ENCODE measurements at places on chromosomes 1 and 21.

- DNase-seq: no peak
Measured at GRCh38 chr1:107707111-107707510, 257.9 kb downstream of the VAV3 start.

- no peak for DNase-seq
Measured at GRCh38 chr1:183106746-183107145, 79.3 kb upstream of the LAMC2 start.

DNA sequence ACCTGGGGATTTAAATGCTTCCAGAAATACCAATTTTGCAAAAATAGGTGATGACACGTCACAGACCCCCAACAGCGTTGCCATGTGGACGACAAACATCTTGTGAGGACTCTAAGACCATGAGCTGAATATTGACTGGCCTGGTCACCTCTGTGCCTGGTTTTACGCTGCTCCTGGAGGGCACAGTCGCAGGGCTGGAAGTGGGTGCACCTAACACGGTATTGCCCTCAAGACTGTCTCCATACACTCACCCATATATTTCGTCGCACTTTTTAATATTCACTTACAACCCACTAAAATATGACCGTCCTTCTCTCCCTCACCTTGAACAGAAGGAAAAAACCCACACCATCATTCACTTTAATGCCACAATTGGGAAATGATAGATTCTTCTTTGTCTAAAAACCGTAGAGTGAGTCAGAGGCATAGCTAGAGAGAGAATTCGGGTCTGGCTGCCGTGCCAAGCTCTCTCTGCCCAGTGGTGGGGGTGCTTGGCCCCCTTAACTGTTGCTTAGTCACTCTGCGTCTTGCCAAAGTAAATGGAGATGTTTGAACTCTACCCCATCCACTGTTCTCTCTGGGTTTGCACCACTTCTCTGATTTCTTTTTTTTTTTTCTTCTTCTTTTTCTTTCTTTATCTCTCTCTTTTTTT, 40.8 kb upstream of the UTS2 start:
- DNase-seq: no peak

DNA sequence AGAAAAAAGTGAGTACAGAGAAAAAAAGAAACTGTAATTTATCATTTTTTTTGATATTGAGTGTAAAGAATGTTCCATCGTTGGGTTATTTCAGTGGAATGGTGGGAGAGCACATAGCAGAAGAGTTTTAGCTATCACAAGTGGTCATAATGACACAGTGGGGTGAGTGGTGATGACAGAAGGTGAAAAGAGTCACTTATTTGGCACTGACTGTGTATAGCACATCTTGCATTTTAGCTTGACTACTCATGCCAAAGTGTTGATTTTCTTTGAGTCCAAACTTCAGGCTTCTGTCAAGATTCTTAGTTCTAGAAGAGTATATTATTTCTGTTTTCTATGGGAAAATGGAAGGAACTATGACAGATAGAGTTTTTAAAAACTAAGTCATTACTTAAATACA, 261.2 kb downstream of the GRIK1 start:
- DNase-seq: no peak

DNA sequence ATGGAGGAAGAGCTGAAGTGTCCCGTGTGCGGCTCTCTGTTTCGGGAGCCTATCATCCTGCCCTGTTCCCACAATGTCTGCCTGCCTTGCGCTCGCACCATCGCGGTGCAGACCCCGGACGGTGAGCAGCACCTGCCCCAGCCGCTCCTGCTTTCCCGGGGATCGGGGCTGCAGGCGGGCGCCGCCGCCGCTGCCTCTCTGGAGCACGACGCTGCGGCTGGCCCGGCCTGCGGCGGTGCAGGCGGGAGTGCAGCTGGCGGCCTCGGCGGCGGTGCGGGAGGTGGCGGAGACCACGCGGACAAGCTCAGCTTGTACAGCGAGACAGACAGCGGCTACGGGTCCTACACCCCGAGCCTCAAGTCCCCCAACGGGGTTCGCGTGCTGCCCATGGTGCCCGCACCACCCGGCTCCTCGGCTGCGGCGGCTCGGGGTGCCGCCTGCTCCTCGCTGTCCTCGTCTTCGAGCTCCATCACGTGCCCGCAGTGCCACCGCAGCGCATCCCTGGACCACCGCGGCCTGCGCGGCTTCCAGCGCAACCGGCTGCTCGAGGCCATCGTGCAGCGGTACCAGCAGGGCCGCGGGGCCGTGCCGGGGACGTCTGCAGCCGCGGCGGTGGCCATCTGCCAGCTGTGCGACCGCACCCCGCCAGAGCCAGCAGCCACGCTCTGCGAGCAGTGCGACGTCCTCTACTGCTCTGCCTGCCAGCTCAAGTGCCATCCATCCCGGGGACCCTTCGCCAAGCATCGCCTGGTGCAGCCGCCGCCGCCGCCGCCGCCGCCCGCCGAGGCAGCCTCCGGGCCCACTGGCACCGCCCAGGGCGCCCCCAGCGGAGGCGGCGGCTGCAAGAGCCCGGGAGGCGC, 1.3 kb downstream of the TRIM67 start:
- DNase-seq: no peak

GRCh38 chr1:43334453-43335205, 3.0 kb upstream of the MPL start:
- DNase-seq: no peak

DNA sequence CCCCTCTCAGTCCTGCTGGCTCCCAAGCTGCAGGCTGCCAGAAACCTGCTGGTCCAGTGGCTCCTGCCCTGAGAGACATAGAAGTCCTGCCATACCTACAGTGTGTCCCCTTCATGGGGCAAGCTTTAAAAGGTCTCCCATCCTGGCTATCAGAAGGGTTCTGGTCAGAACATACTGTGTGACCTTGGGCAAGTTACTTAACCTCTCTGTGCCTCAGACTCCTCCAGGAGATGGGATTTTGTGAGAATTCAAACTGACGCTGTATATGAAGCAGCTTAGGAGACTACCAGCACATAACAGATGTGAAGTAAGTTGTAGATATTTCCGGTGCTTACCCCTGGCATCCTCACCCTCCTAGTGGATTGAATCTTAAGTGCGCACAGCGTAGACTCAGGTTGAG, 8.7 kb upstream of the GJB5 start:
- DNase-seq: no peak

- peak; percentile 82 for DNase-seq
Measured at GRCh38 chr1:2049718-2050431, at the start of gene PRKCZ. Gene PRKCZ (plus strand): TSS chr1:2050411. CDS start chr1:2050631, 220 bp downstream.

DNA sequence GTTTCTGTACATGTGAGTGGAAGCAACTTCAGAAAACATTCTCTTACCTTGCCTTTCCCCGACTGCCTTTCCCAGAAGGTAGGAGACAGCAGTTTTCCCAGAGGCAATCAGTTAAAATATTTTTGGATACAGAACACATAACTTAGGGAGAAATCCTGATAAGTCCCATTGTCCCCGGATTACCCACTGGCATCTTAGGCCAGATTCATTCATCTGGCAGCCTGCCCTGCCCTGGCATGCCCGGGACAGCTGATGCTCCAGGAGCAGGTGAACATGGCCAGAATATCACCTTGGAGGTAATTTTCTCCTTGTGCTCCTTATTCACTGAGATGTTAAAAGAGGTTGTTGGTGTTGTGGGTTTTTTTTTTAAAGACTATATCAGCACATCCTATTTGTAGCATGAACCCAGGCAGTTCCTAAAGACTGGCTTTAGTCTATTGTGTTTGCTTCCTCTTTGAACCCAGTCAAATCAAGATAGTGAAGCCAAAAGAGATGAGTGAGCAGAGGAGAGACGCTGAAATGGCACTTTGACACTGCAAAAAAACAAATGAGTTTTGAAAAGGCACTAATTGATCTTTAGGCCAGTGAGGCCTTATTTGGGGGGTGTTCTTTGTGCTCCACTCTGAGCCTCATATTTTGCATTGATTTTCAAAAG, 139.6 kb downstream of the PLPP3 start:
- no peak for DNase-seq

DNA sequence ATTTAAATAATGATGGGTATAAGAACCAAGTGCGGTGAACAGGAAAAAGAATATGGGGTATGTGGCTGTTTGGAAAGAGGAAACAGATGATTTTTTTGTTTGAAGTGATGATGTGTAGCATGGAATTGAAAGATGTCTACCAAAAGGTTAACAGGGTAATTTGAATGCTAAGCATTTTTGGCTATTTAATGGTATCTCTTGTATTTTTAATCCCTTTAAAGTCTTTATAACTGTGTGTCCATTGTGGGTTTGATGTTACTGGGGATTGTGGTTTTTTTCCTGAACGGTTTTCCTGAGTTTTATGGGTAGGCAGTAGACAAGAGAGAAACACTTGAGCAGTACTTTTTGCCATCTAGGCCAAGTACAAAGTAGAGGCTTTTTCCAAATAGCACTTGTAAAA, 63.2 kb downstream of the PRDM2 start:
- no peak for DNase-seq

- no peak for DNase-seq
Measured at GRCh38 chr21:38507374-38507942, 9.2 kb upstream of the ERG start.

- DNase-seq: no peak
Measured at GRCh38 chr21:31173881-31174555, 135.7 kb upstream of the KRTAP19-8 start.

DNA sequence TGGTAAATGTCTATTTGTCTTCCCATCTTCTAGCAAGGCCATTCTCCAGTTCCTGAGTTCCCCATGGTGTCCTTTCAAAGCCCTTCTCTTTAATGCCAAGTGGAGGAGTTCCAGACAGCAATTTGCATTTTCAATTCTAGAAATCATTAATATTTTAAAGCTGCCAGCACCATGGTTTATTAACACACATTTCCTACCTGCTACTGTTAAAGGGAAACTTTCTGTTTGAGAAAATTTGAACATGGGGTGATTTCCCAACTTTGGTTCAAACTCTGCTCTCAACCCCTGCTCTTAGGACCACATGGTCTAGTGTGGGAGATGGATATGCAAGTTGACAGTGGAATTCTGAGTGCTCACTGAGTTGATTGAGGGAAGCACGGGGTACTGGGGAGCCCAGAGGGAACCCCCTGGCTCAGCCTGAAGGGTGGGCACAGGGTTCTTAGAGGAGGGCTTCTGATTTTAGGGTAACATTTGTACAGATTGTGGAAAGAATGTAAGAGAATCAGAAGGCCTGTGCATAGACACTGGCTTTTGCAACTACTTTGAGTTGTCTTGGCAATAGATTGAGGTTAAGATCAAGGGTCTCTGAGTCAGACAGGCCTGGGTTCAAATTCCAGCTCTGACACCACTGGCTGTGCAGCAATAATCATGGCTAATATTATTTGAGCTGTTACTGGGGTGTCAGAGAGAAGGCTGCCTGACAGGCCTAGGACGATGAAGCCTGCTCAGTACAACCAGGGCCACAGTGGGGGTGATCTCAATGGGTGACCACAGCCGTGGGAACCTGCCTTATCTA, 97.8 kb downstream of the BEND5 start:
- DNase-seq: no peak

DNA sequence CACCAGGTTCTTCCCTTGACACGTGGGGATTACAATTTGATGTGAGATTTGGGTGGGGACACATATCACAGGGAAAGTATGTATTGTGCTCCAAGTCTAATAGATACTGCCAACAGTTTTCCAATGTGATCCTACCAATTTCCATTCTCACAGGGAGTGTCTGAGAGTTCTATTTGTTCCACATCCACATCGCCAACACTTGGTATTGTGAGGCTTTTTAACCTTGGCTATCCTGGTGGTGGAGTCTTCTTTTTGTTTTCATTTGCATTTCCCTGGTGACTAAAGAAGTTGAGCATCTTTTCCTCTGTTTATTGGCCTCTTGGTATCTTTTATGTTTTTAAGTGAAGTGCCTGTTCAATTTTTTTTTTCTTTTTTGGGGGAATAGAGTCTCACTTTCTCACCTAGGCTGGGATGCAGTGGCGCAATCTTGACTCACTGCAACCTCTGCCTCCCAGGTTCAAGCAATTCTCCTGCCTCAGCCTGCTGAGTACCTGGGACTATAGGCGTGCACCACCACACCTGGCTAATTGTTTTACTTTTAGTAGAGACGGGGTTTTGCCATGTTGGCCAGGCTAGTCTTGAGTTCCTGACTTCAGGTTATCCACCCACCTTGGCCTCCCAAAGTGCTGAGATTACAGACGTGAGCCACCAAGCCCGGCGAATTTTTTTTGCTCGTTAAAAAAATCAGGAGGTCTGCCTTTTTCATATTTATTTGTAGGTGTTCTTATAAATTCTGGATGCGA, 15.9 kb upstream of the PADI1 start:
- DNase-seq: no peak

- DNase-seq: no peak
Measured at GRCh38 chr21:38134084-38134873, 122.5 kb upstream of the KCNJ15 start.

- no peak for DNase-seq
Measured at GRCh38 chr1:98028800-98029199, 108.0 kb upstream of the DPYD start.

DNA sequence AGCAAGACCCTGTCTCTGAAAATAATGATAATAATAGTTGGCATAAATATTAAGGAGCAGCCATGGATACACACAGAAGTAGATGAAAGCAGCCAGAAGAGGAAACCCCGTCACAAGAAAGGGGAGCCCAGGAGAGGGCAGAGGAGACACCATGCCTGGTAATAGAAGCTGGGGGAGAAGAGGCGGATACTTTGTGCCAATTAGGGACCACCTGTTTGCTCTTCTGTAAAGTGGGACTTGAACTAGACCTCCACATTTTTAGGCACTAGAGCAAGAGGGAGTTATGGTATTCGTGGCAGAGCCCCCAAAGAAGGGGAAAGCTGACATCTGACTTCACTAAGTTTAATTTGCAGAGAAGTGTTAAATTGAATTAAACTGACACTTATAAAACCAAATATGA, 12.5 kb downstream of the CELA2B start:
- no peak for DNase-seq

- no peak for DNase-seq
Measured at GRCh38 chr1:200887772-200888348, 6.8 kb upstream of the INAVA start.

GRCh38 chr1:44019466-44019948, 11.8 kb downstream of the SLC6A9 start:
- DNase-seq: no peak

DNA sequence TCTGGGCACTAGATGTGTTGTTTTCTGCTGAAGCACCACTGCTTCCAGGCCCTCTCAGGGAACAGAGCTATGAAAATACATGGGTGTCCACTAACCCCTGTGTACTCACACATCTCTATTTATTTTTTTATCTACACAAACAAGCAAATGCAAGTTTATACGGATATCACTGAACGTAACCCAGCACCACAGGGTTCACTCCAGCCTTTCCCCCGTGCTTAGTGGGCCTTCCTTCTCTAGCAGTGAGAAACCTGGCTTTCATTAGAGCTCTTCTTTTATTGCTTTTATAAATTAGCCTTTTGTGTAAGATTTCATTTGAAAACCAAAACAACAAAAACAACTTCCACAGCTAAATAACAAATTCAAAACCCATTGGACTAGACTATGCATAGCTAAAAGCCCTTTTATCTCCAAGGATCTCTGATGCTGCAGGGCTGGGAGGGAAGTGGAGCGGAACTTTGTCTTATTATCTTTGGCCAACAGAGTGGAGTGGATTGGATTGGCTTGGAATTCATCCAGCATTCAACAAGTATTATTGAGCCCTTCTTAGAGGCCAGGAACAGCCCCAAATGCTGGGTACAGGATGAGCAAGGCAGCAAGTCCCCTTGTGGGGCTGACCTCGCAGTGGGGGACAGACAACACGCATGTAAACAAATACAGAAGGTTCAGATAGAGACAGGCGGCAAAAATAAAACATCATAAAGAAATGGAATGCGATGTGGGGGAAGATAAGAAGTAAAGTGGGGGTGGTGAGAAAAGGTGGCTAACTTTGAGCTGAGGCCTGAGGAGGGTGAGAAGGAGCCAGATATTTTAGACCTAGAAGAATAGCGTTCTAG, 371.8 kb upstream of the POU3F1 start:
- DNase-seq: peak; percentile 73

GRCh38 chr1:9228609-9229008, 6.0 kb upstream of the H6PD start:
- no peak for DNase-seq

- no peak for DNase-seq
Measured at GRCh38 chr1:54479841-54480524, 68.0 kb upstream of the ACOT11 start.

All from NCI-H2029 (cell line).